ENCODE measurements at places on chromosomes 2 and 18.

DNA sequence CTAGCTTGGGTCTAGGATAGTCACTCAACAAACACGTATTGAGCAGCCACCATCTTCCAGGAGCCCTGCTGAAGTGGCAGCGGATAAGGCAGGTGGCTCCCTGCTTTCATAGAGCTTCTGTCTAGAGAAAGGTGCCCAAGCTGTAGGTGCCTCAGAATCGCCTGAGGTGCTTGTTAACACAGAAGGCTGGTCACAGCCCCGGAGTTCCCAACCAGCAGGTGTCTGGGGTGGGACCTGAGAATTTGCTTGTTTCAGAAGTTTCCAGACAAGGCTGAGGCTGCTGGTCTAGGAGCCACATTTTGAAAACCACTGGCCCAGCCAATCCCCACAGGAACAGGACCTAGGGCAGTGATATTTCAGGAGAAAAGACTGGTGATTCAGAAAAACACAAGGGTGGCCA, 45.3 kb upstream of the SMAD7 start:
- no peak overlapping the region for H3K27ac ChIP-seq
- H3K4me1 ChIP-seq, result peaks cover 17% of the 10 kb centered on the region
- no peaks in the 10 kb centered on the region for H3K36me3 ChIP-seq

GRCh38 chr18:58096658-58097057, 52.6 kb downstream of the NEDD4L start:
- H3K27ac ChIP-seq, result no peak overlapping the region
- no peaks in the 10 kb centered on the region for H3K4me1 ChIP-seq
- H3K4me3 ChIP-seq, result no peak overlapping the region
- H3K36me3 ChIP-seq, result no peaks in the 10 kb centered on the region

- DNase-seq, result no peak
- H3K36me3 ChIP-seq, result no peaks in the 10 kb centered on the region
- no peak overlapping the region for H3K27ac ChIP-seq
- H3K27me3 ChIP-seq, result no peaks in the 10 kb centered on the region
These were observed 33.9 kb upstream of the BMP10 start for GRCh38 chr2:68905116-68905515.

DNA sequence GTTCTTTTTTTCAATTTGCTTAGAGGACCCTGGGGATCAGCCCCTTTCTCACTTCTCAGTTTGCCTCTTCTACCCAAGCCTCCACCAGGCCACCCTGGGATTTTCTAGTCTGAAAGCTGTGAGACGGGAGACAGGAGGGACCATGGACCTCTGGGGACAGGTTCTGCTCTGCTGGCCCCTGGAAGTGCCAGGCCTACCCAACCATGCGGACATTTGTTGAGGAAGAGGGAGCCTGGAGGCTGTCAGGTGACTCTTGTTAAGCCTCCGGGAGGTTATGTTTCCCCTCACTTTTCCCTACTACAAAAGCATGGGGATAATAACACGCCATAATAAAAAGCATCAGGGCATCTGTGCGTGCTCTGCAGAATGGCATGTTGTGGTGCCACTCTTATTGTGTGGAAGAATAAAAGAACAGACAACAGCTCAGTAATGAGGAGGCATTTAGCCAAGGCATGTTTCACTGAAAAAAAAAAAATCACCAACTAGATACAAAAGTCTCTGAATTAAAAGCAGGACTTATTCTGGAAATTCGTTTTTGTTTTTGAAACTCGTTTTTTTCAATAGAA, 48.3 kb upstream of the PLA2R1 start:
- H3K27ac ChIP-seq, result no peak overlapping the region
- H3K4me1 ChIP-seq, result no peaks in the 10 kb centered on the region
- peaks cover 4% of the 10 kb centered on the region for H3K27me3 ChIP-seq
- no peak overlapping the region for H3K4me3 ChIP-seq

GRCh38 chr2:186068139-186068801, 329.7 kb downstream of the FSIP2 start:
- H3K4me3 ChIP-seq, result no peak overlapping the region
- no peaks in the 10 kb centered on the region for H3K27me3 ChIP-seq
- no peaks in the 10 kb centered on the region for H3K4me1 ChIP-seq
- H3K27ac ChIP-seq, result no peak overlapping the region
- peaks cover 2% of the 10 kb centered on the region for H3K36me3 ChIP-seq
- DNase-seq, result no peak
